ENCODE measurements at places on chromosomes 12 and 14.

GRCh38 chr14:89959853-89960445 lies 4.2 kb downstream of the TDP1 start:
- no peak for DNase-seq

DNA sequence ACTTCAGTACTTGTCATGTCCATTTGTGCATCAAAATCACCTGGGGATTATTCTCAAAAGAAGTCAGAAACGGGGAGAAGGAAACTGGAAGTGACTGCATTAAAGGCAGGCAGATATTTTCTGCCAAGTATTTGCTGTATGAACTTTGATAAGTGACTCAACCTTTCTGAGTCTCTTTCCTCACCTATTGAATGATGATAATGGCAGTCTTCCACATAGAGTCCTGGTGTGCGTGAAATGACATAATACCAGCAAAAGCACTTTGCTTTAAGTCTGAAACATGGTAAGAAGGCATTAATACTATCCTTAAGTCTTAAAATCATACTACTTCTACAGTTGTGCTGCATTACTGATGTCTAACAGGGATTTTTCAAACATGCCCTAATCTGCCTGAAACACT lies 278.5 kb downstream of the ADAMTS20 start:
- DNase-seq, result no peak

DNA sequence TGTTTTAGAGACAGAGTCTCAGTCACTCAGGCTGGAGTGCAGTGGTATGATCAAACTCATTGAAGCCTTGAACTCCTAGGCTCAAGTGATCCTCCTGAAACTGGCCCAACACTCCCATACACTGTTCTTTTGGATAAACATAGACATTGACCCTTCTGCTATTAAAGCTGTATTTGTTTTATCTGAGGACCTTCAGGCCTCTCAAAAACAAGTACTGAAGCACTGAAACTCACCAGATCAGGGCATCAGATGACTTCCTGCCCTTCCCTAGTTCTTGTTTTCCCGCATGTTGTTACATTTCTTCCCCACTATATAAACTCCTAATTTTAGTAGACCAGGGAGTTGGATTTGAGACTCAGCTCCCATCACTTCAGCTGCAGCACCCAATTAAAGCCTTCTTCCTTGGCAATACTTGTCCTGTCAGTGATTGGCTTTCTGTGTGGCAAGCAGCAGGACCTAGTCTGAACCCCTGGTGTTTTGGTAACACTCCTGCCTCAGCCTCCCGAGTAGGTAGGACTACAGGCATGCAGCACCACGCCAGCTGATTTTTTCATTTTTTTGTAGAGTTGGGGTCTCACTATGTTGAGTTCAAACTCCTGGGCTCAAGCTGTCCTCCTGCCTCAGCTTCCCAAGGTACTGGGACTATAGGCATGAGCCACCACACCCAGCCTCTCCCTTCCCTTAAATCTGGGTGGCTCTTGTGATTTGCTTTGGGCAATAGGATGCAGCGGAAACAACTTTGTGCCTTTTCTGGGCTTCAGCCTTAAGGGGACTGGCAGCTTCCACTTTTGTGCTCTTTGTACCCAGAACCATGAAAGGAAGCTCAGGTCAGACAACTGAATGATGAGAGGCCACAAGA lies 12.5 kb upstream of the IFT81 start:
- no peak for DNase-seq

- peak; percentile 23 for DNase-seq
Measured at GRCh38 chr14:57578801-57579200, 85.1 kb upstream of the CCDC198 start.

DNA sequence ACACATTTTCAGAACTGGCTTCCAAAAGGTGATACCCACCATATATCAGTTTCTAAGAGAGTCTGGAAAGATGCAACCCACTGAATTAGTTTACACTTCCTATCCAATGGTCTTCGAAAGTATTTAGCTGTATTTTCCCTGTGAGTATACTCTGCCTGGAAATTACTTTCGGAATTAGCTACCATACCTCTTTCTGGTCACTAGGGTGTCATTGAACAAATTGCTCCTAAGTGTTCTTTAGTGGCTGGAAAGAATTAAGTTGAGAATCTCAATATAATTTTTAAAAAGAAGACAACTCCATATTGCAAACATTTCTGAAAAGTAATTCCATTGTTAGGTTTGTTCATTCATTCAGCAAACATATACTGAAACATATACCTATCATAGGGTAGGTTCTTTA lies 283.1 kb upstream of the SSTR1 start:
- DNase-seq, result no peak

All from right hindlimb (tissue), 1 donor.